Stimulated activated CD4-positive, alpha-beta T cell treated with anti-CD3 and anti-CD28 coated beads, Interleukin-4, amount 100 ng/mL, for 4 hours (primary cell): ENCODE measurements at places on chromosomes 13 and 19.

GRCh38 chr13:89279374-89279773 is 1608.2 kb downstream of the SLITRK5 start:
- no peak for DNase-seq

DNA sequence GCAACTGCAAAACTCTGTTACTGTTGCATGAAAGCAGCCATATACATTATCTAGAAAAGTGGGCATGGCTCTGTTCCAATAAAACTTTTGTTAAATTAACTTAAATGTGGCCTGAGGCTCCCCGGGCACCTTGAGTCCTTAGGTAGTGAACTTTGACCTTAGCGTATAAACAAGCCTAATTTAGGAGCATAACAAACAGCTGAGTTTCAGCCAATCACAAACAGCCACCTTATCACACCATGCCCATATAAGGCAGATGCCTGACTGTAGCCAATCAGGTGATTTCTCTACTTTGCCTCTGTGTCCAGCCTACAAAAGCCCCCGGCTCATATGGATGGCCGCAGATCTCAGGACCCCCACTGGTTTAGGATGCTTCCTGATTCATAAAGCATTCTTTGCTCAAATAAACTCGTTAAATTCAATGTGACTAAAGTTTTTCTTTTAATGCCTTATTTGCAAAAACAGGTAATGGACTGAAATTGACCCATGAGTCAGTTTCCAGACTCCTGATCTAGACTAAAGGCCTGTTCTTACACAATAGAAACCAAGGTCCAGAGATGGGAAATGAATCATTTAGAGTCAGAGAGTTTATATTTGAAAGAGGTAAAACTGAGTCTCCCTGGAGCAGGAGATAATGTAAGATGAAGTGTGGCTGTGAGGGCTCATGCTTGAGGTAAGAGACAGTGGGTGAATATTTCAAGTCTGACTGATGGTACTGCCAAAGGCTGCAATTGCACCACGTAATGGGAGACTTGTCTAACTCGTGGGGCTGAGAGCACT is 130.2 kb downstream of the FGF9 start:
- DNase-seq: no peak

DNA sequence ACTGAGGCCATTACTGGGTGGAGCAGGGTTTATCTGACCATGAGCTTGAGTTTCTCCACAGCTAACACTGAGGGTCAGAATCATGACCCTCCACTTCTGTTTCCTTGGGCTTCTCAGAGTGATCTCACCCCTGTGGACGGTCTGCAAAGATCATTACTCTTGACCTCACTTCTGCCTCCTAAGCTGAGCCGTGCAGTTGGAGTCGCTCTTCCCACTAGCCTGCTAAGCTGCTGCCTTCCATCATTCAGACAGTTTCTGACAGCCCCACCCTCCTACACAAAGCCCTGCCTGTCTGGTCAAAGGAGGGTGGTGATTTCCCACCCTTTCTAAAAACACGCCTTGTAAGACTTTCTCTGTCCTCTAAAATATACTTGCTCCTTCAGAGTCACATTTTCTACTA is 9.3 kb upstream of the FRY start:
- DNase-seq: no peak

GRCh38 chr19:58088521-58089052 is 9.4 kb downstream of the ZSCAN18 start:
- no peak for DNase-seq

DNA sequence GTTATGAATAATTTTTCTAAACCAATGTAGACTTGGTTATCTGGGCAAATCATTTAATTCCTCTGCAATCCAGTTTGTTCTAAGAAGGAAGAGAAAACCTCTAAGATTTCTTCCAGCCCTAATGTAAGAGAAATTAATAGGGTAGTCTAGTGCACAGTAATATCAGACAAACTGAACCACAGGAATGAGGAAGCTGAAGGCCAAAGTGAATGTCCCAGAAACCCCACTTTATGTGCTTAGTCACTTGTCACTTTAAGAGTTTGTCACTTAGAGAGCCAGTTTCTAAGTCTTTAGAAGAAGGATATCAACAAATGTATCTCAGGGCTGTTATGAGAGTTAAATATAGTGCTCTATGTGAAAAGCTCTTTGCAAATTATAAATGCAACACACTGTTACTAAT is 750.6 kb downstream of the DIAPH3 start:
- no peak for DNase-seq
